Stimulated activated CD4-positive, alpha-beta T cell treated with anti-CD3 and anti-CD28 coated beads, Interleukin-15, amount 100 ng/mL, for 48 hours (primary cell): ENCODE measurements at places on chromosomes 3 and 15.

GRCh38 chr3:42376344-42376798, 34.0 kb downstream of the LYZL4 start:
- DNase-seq, result peak; percentile 63

DNA sequence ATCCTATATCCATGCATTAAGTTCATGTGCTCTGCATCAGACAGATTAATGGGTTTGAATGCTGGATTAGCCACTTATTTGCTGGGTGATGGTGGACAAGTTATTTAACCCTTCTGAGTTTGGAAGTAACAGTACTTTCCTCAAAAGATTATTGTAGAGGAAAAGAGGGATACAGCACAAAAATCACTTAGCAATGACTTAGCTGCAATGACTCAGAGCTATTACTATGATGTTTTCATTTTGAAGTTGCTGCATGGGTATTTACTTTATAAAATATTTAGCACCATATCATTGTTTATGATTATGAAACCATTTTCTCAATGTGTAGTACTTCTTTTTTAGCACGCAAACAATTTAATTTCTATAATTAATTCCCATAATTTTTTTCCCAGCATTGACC, 248.4 kb downstream of the MYRIP start:
- no peak for DNase-seq

DNA sequence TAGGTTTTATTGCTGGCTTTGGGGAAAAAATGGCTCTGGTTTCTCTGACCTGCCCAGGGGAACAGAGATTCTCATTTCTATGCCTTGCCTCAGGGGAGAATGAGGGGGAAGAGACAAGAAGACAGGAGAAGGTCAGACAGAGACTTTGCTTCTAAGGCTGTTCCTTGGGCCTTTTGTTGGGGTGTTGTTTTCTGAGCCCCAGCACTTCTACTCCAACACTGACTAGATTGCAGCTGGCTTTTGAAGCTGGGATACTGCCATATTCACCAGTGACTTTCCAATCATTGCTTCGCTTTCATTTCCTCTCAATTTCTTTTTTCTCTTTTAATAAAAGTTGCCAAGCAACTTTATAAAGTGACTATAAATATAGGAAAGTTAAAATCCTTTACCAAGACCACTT, 143.2 kb upstream of the ARHGEF26 start:
- no peak for DNase-seq

GRCh38 chr3:46168583-46169345, 39.3 kb downstream of the CCR1 start:
- DNase-seq, result no peak

DNA sequence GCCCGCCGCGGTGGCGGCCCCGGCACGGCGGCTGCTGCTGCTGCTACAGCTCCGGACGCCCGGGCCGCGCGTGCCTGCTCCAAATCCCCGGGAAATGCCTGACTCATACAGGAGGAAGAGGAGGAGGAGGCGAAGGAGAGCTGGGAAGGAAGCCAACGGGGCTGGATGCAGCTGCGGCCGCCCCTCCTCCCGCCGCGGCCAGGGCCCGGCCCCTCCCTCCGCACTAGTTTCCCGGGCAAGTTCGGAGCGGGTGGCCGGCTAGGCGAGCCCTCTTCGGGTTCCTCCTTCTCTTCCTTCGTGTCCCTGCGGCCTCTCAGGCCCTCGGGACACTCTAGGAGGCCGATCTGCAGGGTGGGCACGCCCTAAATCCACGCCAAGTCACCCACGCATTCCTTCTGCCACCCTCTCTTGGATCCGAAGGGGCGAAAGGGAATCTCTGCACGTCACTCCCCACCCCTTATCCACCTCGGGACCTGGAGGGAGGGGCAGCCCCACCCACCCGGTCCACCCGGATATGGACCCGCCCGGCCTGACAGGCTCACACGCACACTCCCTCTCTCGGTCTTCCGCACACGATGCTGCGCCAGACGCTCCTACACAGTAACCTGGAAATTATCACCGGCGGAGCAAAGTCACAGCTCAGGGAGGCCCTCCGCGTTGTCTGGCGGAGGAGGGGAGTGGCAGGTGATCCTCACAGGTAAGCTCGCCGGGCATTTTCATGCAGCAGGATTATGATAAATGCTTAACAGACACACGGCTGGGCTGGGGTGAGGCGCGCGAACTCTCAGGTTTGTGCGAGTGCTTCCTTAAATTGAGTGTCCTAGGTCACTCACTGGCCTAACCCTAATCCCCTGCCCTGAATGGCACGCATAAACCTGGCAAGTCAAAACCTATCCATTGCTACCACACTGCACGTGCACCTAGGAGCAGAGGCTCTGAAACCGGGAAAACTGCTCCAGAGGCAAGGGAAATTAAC, at the start of the genes OSBPL10 and ZNF860:
OSBPL10 (minus strand) TSS at position 57 of the 976 bp plus-strand sequence. CDS start 83 bp downstream, outside the sequence.
ZNF860 (plus strand) TSS at position 545 of the 976 bp plus-strand sequence. CDS start 7,330 bp downstream, outside the sequence.
- DNase-seq, result no peak

DNA sequence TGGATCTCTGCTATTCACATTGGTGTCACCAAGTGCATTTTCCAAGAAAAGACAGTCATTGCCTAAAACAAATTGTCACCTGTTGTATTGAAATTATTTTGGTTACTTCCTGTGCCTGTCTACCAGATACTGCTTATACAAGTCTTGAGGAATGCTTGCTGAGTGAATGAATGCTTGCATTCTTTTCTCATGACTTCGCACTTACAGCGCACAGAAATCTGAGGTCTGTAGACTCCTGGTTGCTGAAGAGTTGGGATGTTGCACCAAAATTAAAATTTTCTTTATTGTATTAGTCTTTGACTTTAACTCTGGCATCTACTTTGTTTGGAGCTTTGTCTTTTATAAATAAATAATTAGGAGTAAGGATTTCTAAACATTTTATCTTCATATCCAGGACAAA, 28.4 kb downstream of the SH3GL3 start:
- DNase-seq, result no peak
